Activated T-helper 1 cell treated with anti-CD3 and anti-CD28 coated beads, Interleukin-2, amount 50 U/mL, for 16 hours (primary cell): ENCODE measurements at places on chromosomes 2 and 18.

GRCh38 chr2:60282886-60283285, 270.6 kb downstream of the BCL11A start:
- DNase-seq, result no peak

- no peak for DNase-seq
Observed at GRCh38 chr2:224611938-224612337, 26.8 kb upstream of the CUL3 start.

DNA sequence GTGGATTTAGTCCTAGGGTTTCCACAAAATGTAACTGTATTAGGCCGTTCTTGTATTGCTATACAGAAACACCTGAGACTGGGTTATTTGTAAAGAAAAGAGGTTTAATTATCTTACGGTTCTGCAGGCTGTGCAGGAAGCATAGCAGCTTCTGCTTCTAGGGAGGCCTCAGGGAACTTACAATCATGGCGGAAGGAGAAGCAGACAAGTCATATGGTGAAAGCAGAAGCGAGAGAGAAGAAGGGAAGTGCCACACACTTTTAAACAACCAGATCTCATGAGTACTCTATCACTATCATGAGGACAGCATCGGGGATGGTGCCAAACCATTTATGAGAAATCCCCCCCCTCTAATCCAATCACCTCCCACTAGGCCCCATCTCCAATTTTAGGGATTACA, 9.5 kb upstream of the CCDC68 start:
- no peak for DNase-seq

GRCh38 chr2:215272918-215273317, 38.9 kb upstream of the ATIC start:
- no peak for DNase-seq

- DNase-seq, result no peak
Observed at GRCh38 chr2:134943540-134943939, 24.9 kb downstream of the CCNT2 start.

DNA sequence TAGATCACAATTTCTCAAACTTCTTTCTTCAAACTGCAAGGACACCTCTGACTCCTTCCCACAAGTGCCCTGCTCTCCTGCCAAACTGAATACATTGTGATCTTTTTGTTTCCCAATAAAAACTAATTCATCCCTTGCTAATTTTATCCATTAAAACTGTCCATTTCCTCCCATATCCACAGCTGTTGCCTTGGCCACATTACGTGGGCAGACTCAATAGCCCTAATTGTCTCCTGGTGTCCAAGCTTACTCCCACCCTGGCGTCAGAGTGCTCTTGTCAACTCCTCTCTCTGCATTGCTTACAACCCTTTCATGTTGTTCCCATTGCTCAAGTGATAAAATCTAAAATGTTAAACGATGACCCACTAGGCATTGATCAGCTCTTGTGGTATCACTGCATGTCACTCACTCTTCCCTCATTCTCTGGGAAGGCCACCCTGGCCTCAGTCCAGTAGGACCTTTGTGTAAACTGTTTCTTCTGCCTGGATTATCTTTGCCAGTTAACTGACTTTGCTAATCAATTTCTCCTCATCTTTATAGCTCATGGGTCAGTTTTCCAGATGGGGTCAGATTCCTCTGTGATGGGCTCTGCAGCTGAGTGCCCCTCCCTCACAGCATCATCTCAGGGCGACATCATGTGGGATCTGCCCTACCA, 525.0 kb downstream of the SLC4A3 start:
- no peak for DNase-seq

DNA sequence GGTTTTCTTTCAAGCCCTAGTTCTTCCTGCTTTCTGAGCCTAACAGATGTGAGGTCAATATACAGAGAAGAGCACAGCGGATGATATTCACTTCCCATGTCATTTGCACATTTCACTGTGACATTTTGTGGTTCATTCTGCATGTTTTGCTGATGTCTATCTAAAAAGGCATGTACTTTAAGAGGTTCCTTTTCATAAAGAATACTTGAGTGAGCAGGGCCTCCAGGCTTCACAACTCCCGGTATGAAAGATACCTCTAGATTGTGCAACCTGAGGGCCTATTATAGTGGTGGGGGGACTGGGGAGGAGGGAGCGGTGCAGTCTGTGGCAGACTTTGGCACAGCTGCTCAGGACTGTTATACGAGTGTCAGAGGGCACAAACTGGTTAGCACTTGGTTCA, 54.6 kb downstream of the CPO start:
- no peak for DNase-seq

DNA sequence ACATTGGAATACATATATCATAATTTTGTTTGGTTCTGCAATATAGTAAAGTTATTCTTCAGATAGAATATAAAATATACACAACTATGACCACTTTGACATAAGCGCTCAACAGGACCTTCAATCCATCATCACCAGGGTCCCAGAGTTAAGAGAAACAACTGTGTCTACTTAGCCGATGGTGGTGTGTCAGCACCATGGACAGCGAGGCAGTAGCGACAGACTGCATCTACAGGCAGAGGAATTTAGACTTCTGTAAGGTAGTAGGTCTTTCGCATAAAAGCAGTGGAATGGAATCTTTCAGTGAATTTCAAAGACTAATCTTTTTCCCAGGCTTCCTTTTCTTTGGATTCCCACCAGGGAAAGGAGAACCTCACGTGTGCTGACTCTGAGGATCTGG, 20.5 kb upstream of the LRPPRC start:
- no peak for DNase-seq

DNA sequence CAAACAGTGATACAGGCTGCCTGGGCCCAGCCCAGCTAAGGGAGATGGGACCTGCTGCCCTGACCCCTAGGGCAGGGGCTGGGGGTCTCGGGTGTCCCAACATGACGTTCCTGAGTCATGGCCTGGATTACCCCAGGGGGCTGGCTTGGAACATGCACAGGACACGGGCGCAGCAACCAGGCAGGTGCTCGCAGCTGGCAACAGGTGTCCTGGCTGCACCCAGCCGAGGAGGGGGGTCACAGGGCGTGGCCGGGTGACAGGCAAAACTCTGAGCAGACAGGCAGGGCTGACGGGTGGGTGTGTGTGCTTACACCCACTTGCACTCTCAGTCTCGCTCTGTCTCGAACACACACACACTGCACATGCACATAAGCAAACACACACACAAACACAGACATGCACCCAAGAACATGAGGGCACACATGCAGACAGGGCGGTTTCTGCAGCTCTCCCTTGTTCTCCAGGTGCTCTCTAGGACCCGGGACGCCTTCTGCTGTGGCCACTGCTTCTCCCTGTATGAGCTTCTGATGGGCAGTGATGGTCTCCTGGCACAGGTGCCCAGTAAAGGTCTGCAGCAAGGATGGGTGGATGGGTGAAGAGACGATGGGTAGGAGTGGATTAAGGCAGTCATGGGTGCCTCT, 33.7 kb upstream of the TAF1B start:
- DNase-seq, result no peak

- no peak for DNase-seq
Observed at GRCh38 chr2:19256121-19256601, 102.3 kb downstream of the OSR1 start.

DNA sequence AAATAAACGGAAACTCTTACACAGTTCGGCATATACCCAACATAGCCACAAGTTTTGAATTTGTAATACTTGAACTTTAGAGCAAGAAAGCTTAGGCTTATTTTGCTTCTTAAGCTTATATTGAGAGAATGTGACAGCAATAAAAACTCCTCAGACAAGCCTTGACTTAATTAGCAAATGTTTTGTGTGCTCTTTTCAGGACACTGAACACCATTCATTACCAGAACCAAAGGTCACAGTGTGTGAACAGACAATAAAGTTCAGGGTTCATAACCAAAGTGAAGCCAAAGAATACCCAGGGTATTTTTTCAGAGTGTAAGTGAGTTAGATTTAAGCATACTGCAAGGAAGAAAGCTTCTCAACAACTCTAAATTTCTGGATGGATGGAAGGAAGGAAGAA, 605.8 kb downstream of the METTL4 start:
- DNase-seq, result no peak

- no peak for DNase-seq
Observed at GRCh38 chr2:15355386-15355785, 205.7 kb downstream of the NBAS start.
